ENCODE measurements at places on chromosomes 7 and 10. TPM values are rescaled to one million over a fixed set of nuclear protein-coding genes. Genes with fewer than 3 reads are reported as not detected.

GRCh38 chr10:87660484-87661133 lies 931 bp downstream of the PAPSS2 start:
- peak overlapping the region; percentile 80 for H3K27ac ChIP-seq
- peak; percentile 20 for DNase-seq
- H3K4me1 ChIP-seq = peaks cover 39% of the 10 kb centered on the region

DNA sequence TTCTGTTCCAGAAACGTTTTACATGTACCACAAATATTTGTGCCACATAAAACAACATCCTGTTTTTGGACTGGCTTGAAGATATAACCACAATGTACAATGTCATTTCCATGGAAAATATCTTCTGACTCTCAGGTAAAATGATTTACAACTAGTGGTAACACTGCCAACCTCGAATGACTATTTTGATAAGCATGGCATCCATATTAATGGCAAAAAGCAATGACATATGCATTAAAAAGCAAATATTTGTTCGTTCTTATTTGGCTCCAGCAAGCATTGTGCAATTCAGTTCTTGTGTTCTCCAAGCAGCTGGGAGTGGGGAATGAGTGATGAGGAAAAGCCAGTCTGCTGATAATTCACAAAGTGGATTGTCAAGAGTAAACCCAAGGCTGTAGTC lies 289.0 kb downstream of the PLXDC2 start:
- no peak for DNase-seq
- H3K36me3 ChIP-seq = no peaks in the 10 kb centered on the region
- H3K27me3 ChIP-seq = no peaks in the 10 kb centered on the region

DNA sequence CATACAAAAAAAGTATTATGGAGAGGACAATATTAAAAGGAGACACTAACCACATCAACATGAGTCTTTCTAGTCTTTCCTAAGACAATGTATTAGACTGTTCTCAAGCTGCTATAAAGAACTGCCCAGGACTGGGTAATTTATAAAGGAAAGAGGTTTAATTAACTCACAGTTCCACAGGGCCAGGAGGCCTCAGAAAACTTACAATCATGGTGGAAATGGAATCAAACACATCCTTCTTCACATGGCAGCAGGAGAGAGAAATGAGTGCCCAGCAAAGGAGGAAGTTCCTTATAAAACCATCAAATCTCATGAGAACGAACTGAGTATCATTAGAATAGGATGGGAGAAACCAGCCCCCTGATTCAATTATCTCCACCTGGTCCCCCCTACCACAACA lies 25.7 kb downstream of the CACNA2D1 start:
- no peak for DNase-seq
- H3K4me1 ChIP-seq = peaks cover 56% of the 10 kb centered on the region
- H3K36me3 ChIP-seq = no peaks in the 10 kb centered on the region
- H3K27ac ChIP-seq = no peak overlapping the region
- no peak overlapping the region for H3K4me3 ChIP-seq

- no peak overlapping the region for H3K27ac ChIP-seq
- H3K4me3 ChIP-seq = no peak overlapping the region
- peaks cover 10% of the 10 kb centered on the region for H3K36me3 ChIP-seq
- peaks cover 56% of the 10 kb centered on the region for H3K4me1 ChIP-seq
These were observed 67.5 kb downstream of the NT5C2 start for GRCh38 chr10:103125323-103126267.

- H3K4me3 ChIP-seq = no peak overlapping the region
- no peaks in the 10 kb centered on the region for H3K36me3 ChIP-seq
- H3K4me1 ChIP-seq = no peaks in the 10 kb centered on the region
These were observed 1043.2 kb upstream of the C7orf33 start for GRCh38 chr7:147547252-147547897.

- no peak overlapping the region for H3K4me3 ChIP-seq
- no peaks in the 10 kb centered on the region for H3K36me3 ChIP-seq
- no peak for DNase-seq
- H3K27me3 ChIP-seq = no peaks in the 10 kb centered on the region
These were observed 41.8 kb upstream of the RABGEF1 start for GRCh38 chr7:66698652-66699205.

Gene PON1
- not detected for total RNA-seq

Gene SPDYE3
- not detected for total RNA-seq

DNA sequence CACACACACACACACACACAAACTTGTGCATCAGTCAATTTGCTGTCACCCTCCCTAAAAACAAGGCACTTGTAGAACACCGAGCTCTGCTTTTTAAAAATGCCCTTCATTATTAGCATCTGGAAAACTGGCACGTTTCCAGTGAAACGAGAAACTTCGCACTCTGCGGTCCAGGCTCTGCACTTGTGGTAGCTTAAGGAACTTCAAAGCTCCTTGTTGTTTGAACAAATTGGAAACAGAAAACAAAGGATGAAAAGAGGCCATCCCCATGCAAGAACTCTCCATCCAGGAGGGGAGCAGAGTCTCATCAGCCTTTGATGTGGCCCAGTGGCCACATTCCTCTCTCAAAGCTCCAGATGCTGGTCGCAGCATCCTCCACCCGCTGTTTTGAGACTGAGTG lies 105.1 kb downstream of the C10orf90 start:
- no peak overlapping the region for H3K4me3 ChIP-seq
- H3K27me3 ChIP-seq = peaks cover 41% of the 10 kb centered on the region
- no peak overlapping the region for H3K27ac ChIP-seq
- H3K4me1 ChIP-seq = peaks cover 8% of the 10 kb centered on the region

GRCh38 chr7:39271402-39271801 lies 293.7 kb downstream of the POU6F2 start:
- no peak overlapping the region for H3K27ac ChIP-seq
- DNase-seq = peak; percentile 33
- H3K36me3 ChIP-seq = no peaks in the 10 kb centered on the region
- no peak overlapping the region for H3K4me3 ChIP-seq

- H3K27ac ChIP-seq = no peak overlapping the region
- DNase-seq = no peak
- peaks cover 19% of the 10 kb centered on the region for H3K27me3 ChIP-seq
- H3K4me3 ChIP-seq = no peak overlapping the region
These were observed 16.4 kb upstream of the ABCA13 start for GRCh38 chr7:48154792-48155413.

DNA sequence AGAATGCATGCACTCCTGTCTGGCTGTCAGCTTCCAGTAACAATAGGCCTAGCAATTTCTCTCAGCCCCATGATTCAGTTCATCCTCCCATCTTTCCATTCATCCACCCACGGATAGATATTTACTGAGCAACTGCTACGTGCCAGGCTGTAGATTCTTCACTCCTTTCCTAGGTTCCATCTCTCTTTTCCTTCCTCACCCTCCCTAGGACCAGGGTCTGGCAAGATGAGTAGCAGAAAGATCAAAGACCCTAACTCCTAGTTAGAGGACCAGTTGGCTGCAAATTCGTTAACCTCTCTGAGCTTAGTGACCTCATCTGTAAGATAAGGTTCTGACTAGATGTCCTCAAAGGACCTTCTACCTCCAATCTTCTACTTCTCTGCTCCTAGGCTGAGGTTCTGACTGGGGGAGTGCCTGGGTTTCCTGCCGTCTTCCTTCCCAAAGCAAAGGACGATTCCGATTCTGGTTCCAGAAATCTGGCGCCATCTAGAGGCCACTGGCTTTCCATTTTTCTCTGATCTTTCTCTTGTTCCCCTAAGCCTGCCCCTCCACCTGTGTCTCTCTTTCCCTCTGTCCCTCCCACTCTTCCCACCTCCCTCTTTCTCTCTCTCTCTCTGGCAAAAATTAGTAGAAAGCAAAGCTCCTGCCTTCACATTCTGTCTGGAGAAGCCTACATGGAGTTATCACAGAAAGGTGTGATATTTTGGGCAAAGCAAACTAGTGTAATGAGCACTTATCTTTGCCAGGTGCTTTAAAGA lies 26.2 kb downstream of the TBATA start:
- H3K27ac ChIP-seq = no peak overlapping the region
- H3K4me1 ChIP-seq = peaks cover 22% of the 10 kb centered on the region
- no peak overlapping the region for H3K4me3 ChIP-seq

Data from left ventricle myocardium inferior (tissue), 1 donor.